Activated T-helper 2 cell treated with anti-CD3 and anti-CD28 coated beads, Interferon-gamma antibody, Interleukin-2, Interleukin-4, amounts not matched to agents 10 μg/mL and 5 μg/mL and 100 μg/mL, durations not matched to agents 14 hours and 24 hours and 36 hours (primary cell): ENCODE measurements at places on chromosomes 13 and 19.

DNA sequence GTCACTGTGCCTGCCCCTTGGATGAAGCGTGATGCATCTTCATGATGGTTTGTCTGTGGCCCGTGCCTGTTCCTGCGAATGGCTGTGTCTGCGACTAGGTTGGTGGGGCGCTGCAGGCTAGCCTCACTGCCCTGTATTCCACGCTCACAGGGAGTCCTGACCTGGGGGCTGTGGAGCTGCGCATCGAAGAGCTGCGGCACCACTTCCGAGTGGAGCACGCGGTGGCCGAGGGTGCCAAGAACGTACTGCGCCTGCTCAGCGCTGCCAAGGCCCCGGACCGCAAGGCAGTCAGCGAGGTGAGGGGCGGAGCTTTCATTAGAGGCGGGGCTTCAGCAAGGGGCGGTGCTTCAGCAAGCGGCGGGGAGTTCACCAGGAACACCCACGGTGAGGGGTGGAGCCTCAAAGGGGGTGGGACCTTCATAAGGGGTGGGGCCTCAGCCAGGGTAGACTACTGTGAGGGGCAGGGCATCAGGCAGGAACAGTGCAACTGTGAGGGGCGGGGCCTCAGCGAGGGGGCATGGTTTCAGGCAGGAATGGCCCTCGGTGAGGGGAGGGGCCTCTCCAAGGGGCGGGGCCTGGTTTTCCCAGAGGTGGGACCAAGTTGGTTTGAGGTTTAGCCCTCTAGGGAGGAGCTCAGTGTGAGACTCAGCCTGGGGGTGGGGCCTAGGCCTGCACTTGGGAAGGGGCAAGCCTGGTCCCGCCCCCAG, 17.2 kb downstream of the PKN1 start:
- DNase-seq: peak; percentile 68

GRCh38 chr19:14114854-14115253, 2.7 kb downstream of the PRKACA start:
- DNase-seq: peak; percentile 41

DNA sequence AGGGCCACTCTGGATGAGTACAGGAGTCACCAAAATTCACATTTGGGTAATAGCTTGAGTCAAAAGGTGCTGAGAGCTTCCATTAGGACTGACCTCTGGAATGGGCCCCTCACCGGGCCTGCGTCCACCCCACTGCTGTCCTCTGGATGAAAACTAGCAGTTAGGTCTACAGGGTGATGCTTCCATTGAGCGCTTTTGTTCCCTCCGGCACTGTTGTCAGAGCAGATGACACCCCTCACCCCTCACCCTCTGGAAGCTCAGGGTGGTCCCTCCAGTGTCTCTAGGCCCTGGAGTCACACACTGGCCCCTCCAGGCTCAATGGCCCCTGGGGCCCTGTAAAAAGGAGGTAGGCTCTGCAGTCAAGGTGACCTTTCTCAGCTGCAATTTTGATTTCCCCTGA, 187.8 kb upstream of the GPR12 start:
- no peak for DNase-seq

DNA sequence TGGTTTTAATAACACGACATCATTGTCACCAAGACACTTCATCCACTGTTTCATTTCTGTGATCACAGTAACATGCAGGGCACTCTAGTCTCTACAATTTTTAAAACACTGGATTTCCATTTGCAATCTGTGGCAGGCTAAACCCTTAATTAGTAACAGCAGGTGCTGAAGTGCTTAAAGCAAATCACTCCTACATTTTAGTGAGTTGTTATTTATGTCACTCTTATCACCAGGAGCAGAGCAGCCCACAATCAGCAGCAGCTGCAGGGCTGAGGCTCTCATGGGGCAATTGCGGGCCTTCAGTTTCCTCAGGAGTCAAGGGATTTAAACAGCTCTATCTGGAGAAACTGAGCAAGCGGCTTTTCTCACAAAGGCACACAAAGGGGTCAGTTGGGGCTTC, 1.6 kb downstream of the SOHLH2 start:
- no peak for DNase-seq

GRCh38 chr13:84566780-84567179, 684.5 kb upstream of the SLITRK1 start:
- DNase-seq: no peak

- no peak for DNase-seq
These were observed 34.9 kb upstream of the PSPC1 start for GRCh38 chr13:19817510-19818158.

DNA sequence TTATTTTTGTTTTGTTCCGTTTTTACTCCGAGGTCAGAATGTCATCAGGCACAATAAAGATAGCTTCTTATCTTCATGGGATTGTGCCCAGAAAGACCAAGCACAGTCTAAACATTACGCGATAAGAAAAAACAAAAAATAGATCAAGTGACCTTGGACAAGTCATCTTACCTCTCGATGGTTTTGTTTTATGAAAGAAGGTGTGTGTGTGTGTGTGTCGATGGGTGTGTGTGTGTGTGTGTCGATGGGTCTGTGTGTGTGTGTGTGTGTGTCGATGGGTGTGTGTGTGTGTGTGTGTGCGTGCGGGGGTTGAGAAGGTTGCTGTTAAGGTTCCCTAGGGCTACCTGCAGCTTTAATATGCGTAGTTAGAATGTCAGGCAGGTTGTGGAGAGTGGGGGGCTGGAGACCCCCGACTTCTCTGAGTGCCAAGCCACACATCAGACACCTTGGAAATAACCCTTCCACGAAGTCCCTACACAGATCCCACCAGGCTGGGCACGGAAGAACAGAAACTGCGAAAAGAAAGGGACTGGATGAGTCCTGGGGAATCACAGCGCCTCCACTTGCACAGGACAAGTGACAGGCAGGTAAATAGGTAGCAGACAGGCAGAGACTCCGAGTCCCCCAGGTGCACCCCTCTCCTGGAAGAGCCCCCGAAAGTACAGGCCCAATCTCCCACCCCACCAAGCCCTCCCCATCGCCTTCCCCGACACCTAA, 458 bp upstream of the ATP8A2 start:
- DNase-seq: no peak

- DNase-seq: no peak
These were observed 69.1 kb upstream of the POSTN start for GRCh38 chr13:37667702-37668101.

DNA sequence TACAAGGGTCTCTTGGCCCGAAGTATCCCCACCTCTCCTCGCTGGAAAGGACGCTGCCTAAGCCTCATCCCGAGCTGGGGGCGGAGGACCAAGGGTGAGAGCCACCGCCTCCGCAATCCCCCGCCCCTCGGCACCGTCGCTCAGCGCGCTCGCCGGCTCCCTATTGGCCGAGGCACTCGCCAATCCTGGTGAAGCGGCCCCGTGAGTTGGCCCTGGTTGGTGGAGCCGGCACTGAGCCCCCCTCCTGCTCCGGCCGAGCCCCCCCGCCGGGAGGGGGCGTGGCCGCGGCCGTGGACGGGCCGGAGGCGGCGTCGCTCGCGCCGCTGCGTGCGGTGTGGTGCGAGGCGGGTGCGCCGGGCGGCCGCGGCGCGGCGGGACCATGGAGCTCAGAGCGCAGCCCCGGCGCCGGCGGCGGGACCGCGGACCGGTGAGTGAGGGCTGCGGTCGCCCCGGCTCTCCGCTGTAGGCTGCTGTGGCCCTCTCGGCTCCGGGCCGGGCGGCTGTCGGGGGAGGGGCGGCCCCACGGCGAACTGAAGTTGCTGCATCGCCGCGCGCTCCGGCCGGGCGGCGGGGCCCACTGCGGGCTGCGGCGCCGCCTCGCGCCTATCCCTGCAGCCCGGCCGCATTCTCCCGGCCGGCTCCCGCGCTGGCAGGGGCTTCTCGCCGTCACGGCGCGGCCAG, at the start of gene WASF3:
TSS of gene WASF3 (plus strand) at position 291 of the 681 bp plus-strand sequence. CDS start 84,588 bp downstream, outside the sequence.
- peak; percentile 62 for DNase-seq

- no peak for DNase-seq
These were observed 84.8 kb downstream of the PCDH17 start for GRCh38 chr13:57716295-57716694.

DNA sequence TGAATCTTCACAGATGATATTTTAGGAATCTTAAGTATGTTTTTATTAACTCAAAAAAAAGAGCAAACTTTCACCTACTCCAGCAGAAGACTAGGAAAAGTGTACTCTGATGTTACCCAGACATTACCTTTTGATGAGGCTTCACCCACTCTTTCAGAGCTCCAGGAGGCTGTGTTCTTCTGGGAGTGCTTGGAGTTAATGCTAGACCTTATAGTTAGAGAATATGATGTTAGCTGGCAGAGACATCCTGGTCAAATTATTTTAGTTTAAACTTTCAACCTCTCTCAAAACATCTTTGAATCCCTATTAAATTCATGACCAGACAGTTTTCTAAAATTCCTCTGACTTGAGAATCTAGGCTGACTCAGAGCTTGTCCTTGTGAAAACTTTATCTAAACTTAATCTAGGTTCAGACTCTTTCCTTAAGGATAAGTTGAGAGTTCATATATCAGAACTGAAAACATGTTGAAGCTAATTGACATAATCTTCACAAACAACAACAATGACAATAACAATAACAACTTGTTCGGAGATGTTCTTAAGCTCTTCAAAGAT, 82.8 kb downstream of the ITGBL1 start:
- DNase-seq: no peak

- no peak for DNase-seq
These were observed 85.7 kb downstream of the LRRC63 start for GRCh38 chr13:46297361-46297811.

- no peak for DNase-seq
These were observed 8.5 kb downstream of the ILF3 start for GRCh38 chr19:10662384-10663251.

GRCh38 chr13:22074403-22074802, 403.5 kb downstream of the FGF9 start:
- no peak for DNase-seq

DNA sequence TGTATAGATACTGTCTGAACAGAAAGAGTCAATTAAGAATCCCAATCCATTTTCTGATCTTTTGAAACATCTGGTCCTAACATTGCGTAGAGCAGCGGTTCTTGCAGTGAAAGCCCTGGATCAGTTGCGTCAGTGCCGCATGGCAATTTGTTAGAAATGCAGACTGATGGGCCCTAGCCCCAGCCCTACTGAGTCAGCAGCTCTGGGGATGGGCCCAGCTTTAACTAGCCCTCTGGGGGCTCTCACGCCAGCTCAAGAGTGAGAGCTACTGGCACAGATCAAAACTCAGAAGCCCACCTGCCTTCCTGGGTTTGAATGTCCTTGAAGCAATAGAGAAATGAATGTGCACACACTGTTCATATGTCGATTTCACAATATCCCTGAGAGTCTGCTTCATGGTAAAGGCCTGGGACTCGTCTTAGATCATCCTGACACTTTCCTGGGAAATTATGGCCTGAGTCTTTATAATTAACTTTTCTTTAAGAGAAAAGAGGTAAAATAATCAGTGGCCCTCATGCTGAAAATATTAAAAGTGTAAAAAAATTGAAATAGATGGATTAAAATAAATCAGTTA, 206.8 kb upstream of the TMTC4 start:
- no peak for DNase-seq

- DNase-seq: no peak
These were observed 404 bp downstream of the C19orf44 start for GRCh38 chr19:16496613-16496983.

DNA sequence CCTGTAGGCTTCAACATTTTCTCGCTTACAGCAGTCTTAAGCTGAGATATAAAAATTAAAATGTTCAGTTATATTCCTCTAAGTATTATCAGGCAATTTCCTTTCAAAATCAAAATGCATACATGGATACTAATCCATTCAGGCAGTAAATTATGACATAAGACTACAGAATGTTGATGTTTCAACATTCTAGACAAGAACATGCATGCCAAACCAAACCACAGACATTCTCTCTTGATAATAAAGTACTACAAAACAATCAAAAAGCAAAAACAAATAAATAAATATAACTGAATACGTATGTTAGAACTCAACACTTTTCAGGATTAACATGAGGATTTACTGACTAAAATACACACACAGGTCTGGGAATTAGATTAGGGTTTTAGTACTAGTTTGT, 7.7 kb downstream of the DIS3 start:
- no peak for DNase-seq

DNA sequence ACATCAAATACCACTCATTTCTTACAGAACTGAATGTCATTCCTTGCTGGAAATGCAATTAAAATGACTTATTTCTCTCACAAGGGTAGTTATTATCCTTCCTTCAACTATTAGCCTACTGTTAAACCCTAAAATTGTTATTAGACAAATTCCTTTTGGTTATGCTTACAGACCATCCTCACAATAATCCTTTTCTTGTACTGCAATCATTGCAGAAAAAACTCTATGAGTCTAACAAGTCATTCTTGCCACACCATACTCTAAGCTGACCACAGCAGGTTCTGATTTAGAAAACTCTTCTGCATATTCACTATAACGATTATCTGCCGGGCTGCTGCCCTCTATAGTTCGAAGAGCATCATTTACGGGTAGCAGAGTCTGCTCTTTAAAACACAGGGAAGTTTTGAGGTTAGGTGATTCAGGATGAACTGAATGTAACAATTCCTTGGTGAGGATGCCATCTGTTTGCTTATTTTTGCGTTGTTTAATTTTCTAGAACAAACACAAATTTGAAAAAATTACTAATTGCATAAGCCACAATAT, 38.2 kb downstream of the MTMR6 start:
- DNase-seq: no peak

- no peak for DNase-seq
These were observed 450 bp downstream of the SELENOW start for GRCh38 chr19:47778954-47779351.

DNA sequence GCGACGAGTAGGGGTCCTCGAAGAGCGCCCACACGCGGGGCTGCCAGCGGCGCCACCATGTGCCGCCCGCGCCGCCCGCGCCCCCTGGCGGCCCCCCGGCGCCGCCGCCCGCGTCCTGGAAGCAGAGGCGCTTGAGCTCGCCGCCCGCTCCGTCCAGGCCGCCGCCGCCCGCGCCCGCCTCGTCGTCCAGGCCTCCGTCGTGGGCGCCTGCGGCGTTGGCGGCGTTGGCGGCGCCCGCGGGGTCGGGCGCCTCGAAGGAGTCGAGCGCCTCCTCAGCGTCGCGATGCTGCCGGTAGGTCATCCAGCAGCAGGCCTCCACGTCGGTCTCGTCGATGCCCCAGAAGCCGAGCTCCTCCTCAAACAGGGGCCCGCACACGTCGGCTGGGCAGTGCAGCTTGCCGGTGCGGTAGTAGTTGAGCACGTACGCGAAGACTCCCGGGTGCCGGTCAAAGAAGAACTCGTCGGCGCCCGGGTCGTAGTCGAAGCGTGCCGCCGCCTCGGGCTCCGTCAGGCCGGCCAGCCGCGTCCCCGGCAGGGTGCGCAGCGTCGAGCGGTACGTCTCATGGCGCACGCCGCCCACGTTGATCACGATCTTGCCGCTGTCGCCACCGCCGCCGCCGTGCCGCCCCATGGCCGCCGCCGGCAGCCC, 829 bp downstream of the KCNC3 start:
- DNase-seq: no peak

DNA sequence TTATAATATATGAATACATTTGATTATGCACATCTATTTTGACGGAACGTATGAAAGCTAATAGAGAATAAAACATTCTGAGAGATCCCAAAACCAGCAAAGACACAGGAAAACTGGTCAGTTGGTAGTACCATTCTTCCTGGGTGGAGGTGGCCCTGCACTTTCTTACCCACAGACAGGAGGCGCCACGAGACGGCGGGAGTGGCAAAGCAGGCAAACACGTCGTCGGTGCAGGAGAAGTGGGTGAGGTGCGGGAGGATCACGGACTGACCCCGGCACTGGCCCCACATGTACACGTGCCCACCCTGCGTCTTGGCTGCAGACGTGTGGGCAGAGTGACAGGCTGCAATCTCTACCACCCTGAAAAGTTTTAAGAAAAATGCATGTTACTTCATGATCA, 36.1 kb downstream of the RCBTB1 start:
- no peak for DNase-seq
